Sigmoid colon (tissue), 7 donors: ENCODE measurements at places on chromosomes 5 and 9. TPM values are rescaled to one million over a fixed set of nuclear protein-coding genes. Genes with fewer than 3 reads are reported as not detected.

DNA sequence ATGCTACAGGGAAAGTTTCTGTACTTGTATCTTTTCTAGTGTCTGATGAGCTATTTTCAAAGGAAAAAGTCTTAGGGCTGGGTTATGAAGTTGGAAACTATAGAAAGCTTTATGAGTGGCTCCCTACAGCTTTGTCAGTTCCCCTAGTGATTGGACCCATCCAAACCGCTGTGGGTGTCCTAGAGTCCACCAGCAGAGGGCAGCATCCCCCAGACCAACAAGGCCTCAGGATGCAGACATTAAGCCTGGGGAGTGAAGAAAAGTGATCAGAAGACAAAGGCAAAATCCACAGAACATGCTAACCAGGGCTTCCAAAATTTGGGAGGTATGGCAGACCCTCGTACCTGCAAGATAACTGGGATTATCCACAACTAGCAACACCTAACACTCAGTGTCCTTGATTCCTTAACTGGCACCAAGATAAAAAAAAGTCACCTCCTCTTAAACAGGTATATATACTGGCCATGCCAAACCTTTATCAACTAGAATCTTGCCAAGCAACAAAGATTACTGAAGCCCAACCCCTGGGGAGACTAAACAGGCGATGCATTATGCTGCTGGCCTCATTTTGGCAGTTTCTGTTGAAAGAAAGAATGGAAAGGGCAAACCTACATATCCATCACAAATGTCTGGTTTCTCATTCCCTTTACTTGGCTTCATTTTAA, 110.4 kb upstream of the NR5A1 start:
- DNase-seq, result peak; percentile 85
- H3K4me3 ChIP-seq, result no peak overlapping the region
- H3K27ac ChIP-seq, result no peak overlapping the region
- no peaks in the 10 kb centered on the region for H3K36me3 ChIP-seq
- no peaks in the 10 kb centered on the region for H3K27me3 ChIP-seq

GRCh38 chr5:54702470-54702869, 184.9 kb downstream of the SNX18 start:
- H3K4me1 ChIP-seq, result peaks cover 38% of the 10 kb centered on the region
- no peak overlapping the region for H3K27ac ChIP-seq
- no peak overlapping the region for H3K4me3 ChIP-seq
- DNase-seq, result no peak

- no peaks in the 10 kb centered on the region for H3K27me3 ChIP-seq
- no peak overlapping the region for H3K27ac ChIP-seq
- no peak overlapping the region for H3K4me3 ChIP-seq
- no peaks in the 10 kb centered on the region for H3K4me1 ChIP-seq
Measured at GRCh38 chr9:73183917-73184861, 32.5 kb downstream of the ANXA1 start.

The NUTM2F gene
- not detected for polyA plus RNA-seq

The MARVELD2 gene
- 4.2 TPM for polyA plus RNA-seq

The WNT8A gene
- not detected for polyA plus RNA-seq

The NAIP gene
- polyA plus RNA-seq, result 7.2 TPM
